Stomach (tissue), 19 donors: ENCODE measurements at places on chromosomes 12 and 14. TPM values are rescaled to one million over a fixed set of nuclear protein-coding genes. Genes with fewer than 3 reads are reported as not detected.

Gene OTX2
- polyA plus RNA-seq = not detected

Gene ADAM21
- polyA plus RNA-seq = not detected

Gene FAM186B
- not detected for polyA plus RNA-seq

Gene DCTN2
- 90.0 TPM for polyA plus RNA-seq

Gene DNAAF2
- 5.7 TPM for polyA plus RNA-seq

Gene HRK
- polyA plus RNA-seq = 0.06 TPM

Gene MORN3
- polyA plus RNA-seq = 0.87 TPM

Gene DPPA3
- not detected for polyA plus RNA-seq

Gene RNASE7
- polyA plus RNA-seq = 0.58 TPM

Gene SMOC1
- 1.2 TPM for polyA plus RNA-seq

Gene TMEM119
- polyA plus RNA-seq = 14.8 TPM

Gene OR4E1
- polyA plus RNA-seq = not detected

Gene DIO2
- 20.7 TPM for polyA plus RNA-seq

Gene MFAP5
- polyA plus RNA-seq = 10.6 TPM

Gene SVOP
- 0.08 TPM for polyA plus RNA-seq

Gene GLT8D2
- 9.6 TPM for polyA plus RNA-seq

Gene RFX4
- not detected for polyA plus RNA-seq

Gene SIX4
- polyA plus RNA-seq = 0.75 TPM

Gene ZNF891
- 0.15 TPM for polyA plus RNA-seq

Gene DIO3
- 1.1 TPM for polyA plus RNA-seq

Gene SERPINA10
- 0.10 TPM for polyA plus RNA-seq

Gene SLC15A4
- 3.7 TPM for polyA plus RNA-seq

Gene GLIPR1L2
- polyA plus RNA-seq = 0.78 TPM

Gene TMEM52B
- not detected for polyA plus RNA-seq

Gene NOS1
- not detected for polyA plus RNA-seq

Gene RTN1
- polyA plus RNA-seq = 3.2 TPM

Gene SMARCC2
- 20.1 TPM for polyA plus RNA-seq

Gene PLCZ1
- not detected for polyA plus RNA-seq

Gene ZNF385A
- polyA plus RNA-seq = 17.6 TPM

Gene GPRC5D
- polyA plus RNA-seq = not detected

Gene AKAP5
- not detected for polyA plus RNA-seq

Gene ARHGAP9
- polyA plus RNA-seq = 7.5 TPM

Gene EML5
- 0.30 TPM for polyA plus RNA-seq

Gene TMPRSS12
- not detected for polyA plus RNA-seq

Gene UNG
- 18.4 TPM for polyA plus RNA-seq

Gene COX14
- 93.8 TPM for polyA plus RNA-seq

Gene GPR135
- polyA plus RNA-seq = 0.31 TPM

Gene MYL2
- polyA plus RNA-seq = 8.0 TPM

Gene SELPLG
- 3.5 TPM for polyA plus RNA-seq

Gene DEGS2
- 7.7 TPM for polyA plus RNA-seq

Gene CCND2
- polyA plus RNA-seq = 8.3 TPM

Gene INSM2
- not detected for polyA plus RNA-seq

Gene HCAR1
- polyA plus RNA-seq = 1.2 TPM

Gene TEAD4
- 5.7 TPM for polyA plus RNA-seq

Gene PTPN21
- polyA plus RNA-seq = 9.3 TPM

Gene KLRG1
- polyA plus RNA-seq = 0.40 TPM

Gene RAD9B
- polyA plus RNA-seq = 0.25 TPM

Gene SLC8A3
- 0.31 TPM for polyA plus RNA-seq

Gene PPM1H
- 3.4 TPM for polyA plus RNA-seq

Gene STXBP6
- polyA plus RNA-seq = 7.4 TPM

Gene ATG14
- 3.3 TPM for polyA plus RNA-seq

Gene KRT7
- 138 TPM for polyA plus RNA-seq

Gene CDH24
- 3.2 TPM for polyA plus RNA-seq
